ENCODE measurements at places on chromosomes 7 and 10.

DNA sequence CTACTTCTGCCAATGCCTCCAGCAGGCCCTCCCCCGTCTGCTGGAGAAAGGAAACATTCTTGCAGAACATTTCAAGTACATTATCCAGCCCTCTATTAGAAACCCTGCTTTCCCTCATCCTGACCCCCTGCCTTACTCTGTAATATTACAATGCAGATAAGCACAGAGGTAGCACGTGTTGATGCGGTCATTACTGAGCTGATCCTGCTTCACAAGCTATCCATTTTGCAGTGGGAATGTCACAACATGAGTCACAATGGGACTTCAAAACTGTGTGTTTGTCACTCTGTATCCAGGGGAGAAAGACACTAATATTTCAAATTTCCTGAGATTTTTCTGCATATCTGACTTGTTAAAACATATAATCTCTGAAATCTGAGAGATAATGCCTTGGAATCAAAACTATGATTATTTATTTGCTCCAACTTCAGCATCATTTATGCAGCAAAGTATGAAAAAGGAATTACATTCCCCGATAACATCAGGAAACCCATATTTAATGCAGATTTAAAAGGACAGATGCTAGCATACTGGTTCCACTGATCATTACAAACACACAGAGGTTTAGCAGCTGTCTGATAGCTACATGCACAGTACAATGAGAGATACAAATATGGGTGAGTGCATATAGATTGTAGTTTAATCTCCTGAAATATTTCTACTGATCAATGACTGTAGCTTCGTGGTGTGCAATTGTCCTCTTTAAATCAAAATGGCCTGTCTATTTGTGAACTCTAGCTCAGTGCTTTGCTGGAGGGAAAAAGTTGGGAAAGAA, 239.7 kb downstream of the SORCS3 start:
- no peak for DNase-seq

DNA sequence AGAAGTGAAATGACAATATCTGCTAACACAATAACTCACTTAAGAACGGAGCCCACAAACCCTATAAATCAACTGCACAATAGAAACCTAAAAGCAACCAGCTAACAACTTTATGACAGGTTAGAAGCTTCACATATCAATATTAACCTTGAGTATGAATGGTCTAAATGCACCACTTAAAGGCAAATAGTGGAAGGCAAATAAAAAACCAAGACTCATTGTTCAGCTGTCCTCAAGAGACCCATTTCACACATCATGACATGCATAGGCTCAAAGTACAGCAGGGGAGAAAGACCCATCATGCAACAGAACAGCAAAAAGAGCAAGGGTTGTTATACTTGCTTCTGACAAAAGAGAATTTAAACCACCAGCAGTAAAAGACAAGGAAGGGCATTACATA, 46.8 kb downstream of the CDC14C start:
- DNase-seq, result no peak

- DNase-seq, result no peak
These were observed 25.6 kb downstream of the CDC123 start for GRCh38 chr10:12221323-12222298.

GRCh38 chr7:44709011-44709915, 39.4 kb upstream of the ZMIZ2 start:
- DNase-seq, result no peak

- DNase-seq, result no peak
These were observed 95.8 kb downstream of the CACNA2D1 start for GRCh38 chr7:82347808-82348207.

- DNase-seq, result no peak
These were observed 356.8 kb downstream of the GPR158 start for GRCh38 chr10:25531457-25532061.

- DNase-seq, result no peak
These were observed 64.9 kb upstream of the PPIF start for GRCh38 chr10:79282388-79282787.

DNA sequence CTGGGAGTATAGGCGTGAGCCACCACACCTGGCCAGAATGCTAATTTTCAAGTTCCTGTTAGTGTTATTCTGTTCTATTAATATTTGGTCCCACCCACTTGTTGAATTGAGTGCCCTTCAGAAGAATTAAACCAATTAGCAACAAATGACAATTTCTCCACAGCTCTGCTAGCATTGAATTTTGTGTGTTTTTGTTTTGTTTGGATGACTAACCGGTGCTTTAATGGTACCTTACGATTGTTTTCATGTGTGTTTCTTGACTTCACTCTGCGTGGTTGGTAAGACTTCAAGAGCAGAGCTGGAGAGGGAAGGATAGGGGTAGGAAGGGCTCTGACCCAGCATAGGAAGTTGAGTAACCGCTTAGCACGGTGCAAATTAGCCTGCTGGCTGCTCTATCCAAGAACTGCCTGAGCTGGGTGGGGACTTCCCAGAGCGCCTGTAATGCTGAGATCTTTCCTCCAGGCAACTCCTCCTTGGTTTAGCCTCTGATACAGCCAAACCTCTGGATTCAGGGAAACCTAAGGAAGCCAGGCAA, 4.6 kb downstream of the ARPC1B start:
- DNase-seq, result no peak

GRCh38 chr10:121296881-121297585, 301.2 kb downstream of the FGFR2 start:
- no peak for DNase-seq

DNA sequence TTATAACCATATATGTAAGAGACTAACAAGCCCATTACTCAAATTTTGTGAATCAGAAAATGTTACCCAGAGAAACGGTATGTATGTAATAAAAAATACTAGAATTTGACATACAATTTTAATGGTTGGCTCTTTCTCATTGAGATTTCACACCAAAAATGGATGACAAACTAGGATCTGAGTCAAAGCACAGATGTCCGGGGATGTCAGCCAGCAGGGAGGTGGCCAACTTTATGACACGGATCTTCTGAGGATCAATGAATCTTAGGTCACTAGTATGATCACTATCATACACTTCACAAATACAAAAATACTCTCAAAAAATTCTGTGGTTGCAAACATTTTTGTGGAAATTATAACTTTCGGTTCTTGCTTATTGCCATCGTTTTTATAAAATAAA, 173.5 kb upstream of the NFE2L3 start:
- no peak for DNase-seq

- DNase-seq, result peak; percentile 29
These were observed 666 bp downstream of the HNRNPF start for GRCh38 chr10:43408331-43408709.

DNA sequence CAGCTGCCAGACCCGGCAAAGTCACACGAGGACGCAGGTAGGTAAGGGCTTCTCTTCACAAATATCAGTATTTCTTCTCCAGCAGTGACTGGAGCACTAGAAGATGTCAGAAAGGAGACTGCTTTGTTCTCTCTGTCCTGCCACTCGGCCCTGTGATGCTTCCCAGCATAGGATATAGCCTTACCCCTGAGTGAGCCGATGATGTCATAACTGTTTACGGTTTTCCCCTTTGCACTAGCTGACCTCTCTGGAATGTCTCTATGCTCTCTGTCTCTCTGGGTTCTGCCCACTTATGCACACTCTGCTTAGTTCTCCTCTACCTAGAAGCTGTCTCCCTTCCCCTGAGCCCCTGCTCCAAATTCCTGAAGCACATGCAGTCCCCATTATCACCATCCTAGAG, 167.5 kb upstream of the PODXL start:
- DNase-seq, result no peak

DNA sequence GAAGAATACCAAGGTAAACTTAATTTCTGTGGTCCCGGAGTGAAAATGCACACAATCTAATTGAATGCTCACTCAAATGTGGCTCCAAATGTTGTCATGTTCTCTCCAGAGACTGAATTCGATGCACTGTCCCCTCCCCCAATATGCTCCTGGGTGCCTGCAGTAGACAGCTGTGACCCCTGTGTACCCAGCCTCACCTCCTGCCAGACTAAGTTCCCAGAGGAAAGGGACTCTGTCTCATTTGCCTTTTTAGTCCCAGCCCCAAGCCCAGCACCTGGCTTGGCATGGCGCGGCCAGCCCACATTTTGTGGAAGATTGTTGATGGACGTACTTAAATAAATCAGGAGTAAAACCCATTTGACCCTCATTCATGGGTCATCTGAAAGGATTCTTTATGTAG, 21.8 kb upstream of the FIGNL1 start:
- no peak for DNase-seq

DNA sequence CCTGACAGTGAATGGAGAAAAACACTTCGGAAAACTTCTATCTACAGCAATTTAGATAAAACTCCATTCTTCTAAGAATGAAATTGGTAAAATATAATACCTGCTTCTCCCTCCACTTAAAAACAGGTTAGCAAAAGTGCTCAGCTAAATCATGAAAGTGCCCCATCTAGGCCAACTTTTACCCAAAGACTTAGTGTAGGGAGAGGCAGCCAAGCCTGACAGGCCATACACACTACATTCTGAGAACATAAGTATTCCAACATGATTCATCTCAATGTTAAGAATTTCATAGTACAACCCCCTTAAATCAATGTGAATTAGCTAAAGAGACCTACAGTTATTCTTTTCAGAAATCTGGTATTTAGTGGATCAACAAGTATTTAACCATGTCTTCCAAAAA, 7.2 kb downstream of the FAM3C start:
- no peak for DNase-seq

DNA sequence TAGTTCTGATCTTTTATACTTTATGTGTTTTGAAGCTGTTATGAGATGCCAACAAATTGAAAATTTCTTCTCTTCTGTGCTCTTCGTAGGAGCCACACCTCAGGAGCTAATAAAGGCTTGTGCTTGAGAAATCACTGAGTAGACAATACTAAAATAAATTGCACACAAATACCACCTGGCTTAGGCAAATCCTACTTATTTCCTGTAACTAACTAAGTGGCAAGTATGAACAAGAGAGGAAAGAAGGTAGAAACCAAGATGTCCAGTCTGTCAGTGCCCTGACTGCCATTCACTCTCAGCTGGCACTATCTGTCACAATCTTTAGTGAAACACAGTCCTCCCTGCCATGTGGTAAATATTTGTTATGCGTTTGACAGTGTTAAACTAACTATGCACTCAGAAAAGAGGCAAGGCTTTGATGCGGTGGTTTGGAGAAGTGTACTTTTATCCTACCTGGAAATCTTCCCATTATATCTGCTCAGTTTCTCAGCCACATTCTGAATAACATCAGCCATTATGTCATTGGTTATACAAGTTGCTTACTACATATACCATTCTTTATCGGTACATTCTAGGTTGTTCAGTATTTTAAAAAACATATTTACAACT, 293.4 kb upstream of the VWC2 start:
- no peak for DNase-seq

DNA sequence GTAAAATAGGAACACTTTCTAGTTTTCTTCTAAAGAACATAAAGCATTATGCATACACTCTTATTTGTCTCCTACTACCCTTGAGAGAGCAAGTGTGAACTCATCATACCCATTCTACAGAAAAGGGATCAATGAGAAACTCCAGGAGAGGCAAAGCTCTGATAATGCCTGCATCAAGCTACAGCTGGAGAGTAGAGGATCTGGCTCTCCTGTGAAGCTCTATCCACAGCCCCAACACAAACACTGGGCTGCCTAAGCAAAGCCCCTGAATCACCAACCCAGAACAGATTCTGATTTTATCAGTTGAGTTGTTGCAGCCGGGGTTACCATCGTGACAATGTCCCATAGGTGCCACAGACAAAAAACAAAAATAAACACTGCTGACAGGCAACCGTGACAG, 74.9 kb downstream of the NUDCD3 start:
- DNase-seq, result no peak

- DNase-seq, result no peak
These were observed 299.1 kb downstream of the LHFPL3 start for GRCh38 chr7:104627516-104627915.

GRCh38 chr10:71778071-71778825, 4.9 kb upstream of the VSIR start:
- no peak for DNase-seq

DNA sequence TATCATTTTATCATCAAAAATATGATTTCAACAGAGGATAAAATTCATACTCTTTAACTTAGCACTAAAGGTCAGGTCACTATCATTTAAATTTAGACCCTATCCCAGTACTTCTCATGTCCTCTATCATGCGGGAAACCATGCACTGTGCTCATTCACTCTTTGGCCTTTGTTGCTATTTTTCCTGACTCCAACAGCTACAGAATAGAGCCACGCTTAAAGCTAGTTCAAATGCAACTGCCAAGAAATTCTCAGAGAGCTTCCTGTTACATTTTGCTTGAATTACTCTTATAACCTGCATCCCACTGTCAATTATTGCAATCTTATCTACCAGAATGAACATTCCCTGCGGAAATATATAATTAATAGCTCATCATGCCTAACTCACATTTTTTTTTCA, 58.3 kb downstream of the SEMA3A start:
- DNase-seq, result no peak

- DNase-seq, result no peak
These were observed 209.3 kb upstream of the IMMP2L start for GRCh38 chr7:111771638-111772037.

GRCh38 chr7:29891766-29892165, 85.5 kb downstream of the WIPF3 start:
- no peak for DNase-seq

DNA sequence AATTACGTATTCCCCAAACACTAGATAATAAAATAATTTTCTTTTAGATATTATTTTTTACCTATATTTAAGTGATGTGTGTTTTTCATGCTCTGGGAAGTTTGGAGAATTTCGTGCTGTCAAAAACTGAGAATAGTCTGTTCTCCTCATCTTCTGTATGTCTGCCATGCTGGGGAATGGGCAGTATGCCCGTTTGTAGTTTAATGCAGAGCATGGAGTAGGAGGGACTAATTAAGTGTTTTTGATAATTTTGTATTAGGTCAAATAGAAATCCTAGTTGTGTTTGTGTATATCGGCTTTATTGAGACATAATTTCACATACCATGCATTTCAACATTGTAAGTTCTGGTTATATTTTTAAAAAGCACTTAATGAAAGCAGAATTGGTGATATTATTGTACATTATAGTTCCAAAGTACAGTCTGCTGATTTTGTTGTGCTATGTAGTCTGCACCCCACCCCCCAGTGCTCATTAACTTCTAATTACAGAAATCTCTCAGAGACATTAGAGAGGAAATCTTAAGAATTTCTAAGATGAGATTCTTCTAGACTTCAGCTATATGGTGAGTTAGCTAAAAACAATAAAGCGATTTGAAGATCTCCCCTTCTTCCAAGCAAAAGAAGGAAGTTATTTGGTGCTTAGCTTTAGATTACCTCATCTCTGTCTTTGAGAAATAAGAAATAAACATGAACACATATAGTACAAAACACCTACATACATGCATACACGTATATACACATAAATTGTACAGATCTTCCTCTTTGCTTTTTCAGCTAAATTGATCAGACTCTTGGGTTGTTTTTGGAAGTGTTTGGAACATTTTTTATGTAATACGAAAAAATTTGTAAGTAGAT, 22.2 kb downstream of the ZRANB1 start:
- no peak for DNase-seq
